ENCODE measurements at places on chromosomes 5 and 9. TPM values are rescaled to one million over a fixed set of nuclear protein-coding genes. Genes with fewer than 3 reads are reported as not detected.

The DMGDH gene
- total RNA-seq, result 0.40 TPM

The LHX2 gene
- not detected for total RNA-seq

The TMEFF1 gene
- total RNA-seq, result 10.5 TPM

The LRRC19 gene
- not detected for total RNA-seq

The PCDHGA3 gene
- 0.40 TPM for total RNA-seq

The PCDHB15 gene
- 1.4 TPM for total RNA-seq

The SLC25A2 gene
- 0.20 TPM for total RNA-seq

The REEP2 gene
- 1.1 TPM for total RNA-seq

The ANKRD31 gene
- not detected for total RNA-seq

The LHFPL2 gene
- 24.4 TPM for total RNA-seq

The ADAMTSL2 gene
- under 0.01 TPM for total RNA-seq

The SPATA31E1 gene
- not detected for total RNA-seq

The GLIPR2 gene
- total RNA-seq, result 42.3 TPM

The NUTM2F gene
- total RNA-seq, result not detected

The LCN2 gene
- not detected for total RNA-seq

The TESK1 gene
- total RNA-seq, result 2.8 TPM

Measured in lung microvascular endothelial cell (primary cell).